ENCODE measurements at places on chromosomes 6 and 20. TPM values are rescaled to one million over a fixed set of nuclear protein-coding genes. Genes with fewer than 3 reads are reported as not detected.

CCN2 gene
- total RNA-seq, result 418 TPM

TP53TG5 gene
- 1.1 TPM for total RNA-seq

GPX5 gene
- total RNA-seq, result not detected

- DNase-seq, result no peak
These were observed 63.9 kb downstream of the CD164 start for GRCh38 chr6:109318328-109318876.

DNA sequence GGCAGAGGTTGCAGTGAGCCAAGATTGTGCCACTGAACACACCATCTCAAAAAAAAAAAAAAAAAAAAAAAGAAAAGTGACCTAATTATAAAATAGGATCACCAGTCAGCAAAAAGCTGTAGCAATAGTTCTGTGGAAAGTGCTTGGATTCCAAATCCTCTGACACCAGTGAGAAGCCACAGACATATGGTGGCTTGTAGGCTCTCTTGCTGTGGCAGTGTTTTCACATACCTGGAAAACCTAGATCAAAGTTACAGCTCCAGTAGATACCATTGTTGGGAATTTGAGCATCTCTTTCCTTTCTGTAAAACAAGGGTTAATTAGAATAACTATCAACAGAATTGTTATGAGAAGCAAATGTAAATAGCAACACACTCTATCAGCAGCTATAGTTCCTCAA is 4.1 kb downstream of the CCDC170 start:
- no peak for DNase-seq

DNA sequence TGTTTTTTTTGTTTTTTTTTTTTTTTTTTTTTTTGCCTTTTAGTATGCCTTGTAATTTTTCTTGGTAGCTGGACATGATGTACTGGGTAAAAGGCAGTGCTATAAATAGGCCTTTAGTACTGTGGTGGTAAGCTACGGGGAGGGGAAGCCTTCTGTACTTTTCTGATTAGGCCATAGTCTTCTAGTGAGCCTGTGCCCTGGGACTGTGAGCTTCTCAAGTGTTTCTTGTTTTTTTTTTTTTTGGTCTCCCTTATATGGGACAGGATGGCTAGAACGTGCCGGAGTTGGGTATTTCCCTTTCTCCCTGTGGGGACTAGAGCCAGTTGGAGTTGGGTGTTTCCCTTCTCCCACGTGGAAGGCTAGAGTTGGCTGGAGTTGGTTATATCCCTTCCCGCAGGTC is 59.4 kb upstream of the PRELID3B start:
- DNase-seq, result no peak

GRCh38 chr20:14412065-14412681 is 74.8 kb upstream of the FLRT3 start:
- no peak for DNase-seq

All from esophagus muscularis mucosa (tissue), 4 donors.